ENCODE measurements at places on chromosomes 1 and 21.

DNA sequence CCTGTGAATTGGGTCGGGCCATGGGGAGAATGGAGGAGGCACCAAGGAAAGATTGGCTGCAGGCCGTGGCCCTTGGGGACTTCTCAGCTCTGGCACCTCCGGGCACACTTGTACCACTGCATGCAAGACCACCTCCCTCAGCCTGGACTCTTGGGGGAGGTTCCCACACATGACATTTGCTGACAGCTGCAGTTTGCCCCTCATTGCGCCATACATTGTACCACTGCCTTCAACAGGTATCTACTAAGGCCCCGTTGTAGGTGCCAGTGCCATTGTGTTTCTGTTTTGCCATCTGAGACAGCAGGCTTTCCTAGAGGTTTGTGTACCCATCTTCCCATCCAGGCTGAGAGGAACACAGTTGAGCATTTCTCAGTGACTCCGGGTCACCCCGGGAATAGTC is 159.4 kb upstream of the TMEM51 start:
- no peaks in the 10 kb centered on the region for H3K4me1 ChIP-seq
- DNase-seq: no peak
- H3K27me3 ChIP-seq: no peaks in the 10 kb centered on the region
- H3K27ac ChIP-seq: no peak overlapping the region
- no peaks in the 10 kb centered on the region for H3K36me3 ChIP-seq
- H3K4me3 ChIP-seq: no peak overlapping the region

- H3K36me3 ChIP-seq: no peaks in the 10 kb centered on the region
- H3K4me1 ChIP-seq: no peaks in the 10 kb centered on the region
- no peaks in the 10 kb centered on the region for H3K27me3 ChIP-seq
- DNase-seq: no peak
Measured at GRCh38 chr1:50322579-50322978, 100.7 kb downstream of the DMRTA2 start.

- peak; percentile 75 for DNase-seq
- H3K27ac ChIP-seq: no peak overlapping the region
- peaks cover 8% of the 10 kb centered on the region for H3K4me1 ChIP-seq
- H3K36me3 ChIP-seq: peaks cover 21% of the 10 kb centered on the region
- no peaks in the 10 kb centered on the region for H3K27me3 ChIP-seq
Measured at GRCh38 chr1:248853663-248854375, 5.1 kb downstream of the ZNF692 start.

- H3K4me3 ChIP-seq: no peak overlapping the region
- H3K27me3 ChIP-seq: peaks cover 4% of the 10 kb centered on the region
- H3K4me1 ChIP-seq: no peaks in the 10 kb centered on the region
- H3K27ac ChIP-seq: no peak overlapping the region
- no peak for DNase-seq
- no peaks in the 10 kb centered on the region for H3K36me3 ChIP-seq
Measured at GRCh38 chr21:37601027-37601426, 234.5 kb downstream of the DYRK1A start.
